ENCODE measurements at places on chromosomes 2 and 18. TPM values are rescaled to one million over a fixed set of nuclear protein-coding genes. Genes with fewer than 3 reads are reported as not detected.

Gene UGT1A5
- total RNA-seq: not detected

Gene MIB1
- total RNA-seq: 26.0 TPM

Gene KCNG2
- total RNA-seq: 0.08 TPM

Gene MYO5B
- total RNA-seq: 23.4 TPM

Gene HOXD3
- total RNA-seq: not detected

Gene FNDC4
- 11.4 TPM for total RNA-seq

Measured in liver (tissue), 10 donors.